ENCODE measurements at places on chromosomes 3 and 15.

DNA sequence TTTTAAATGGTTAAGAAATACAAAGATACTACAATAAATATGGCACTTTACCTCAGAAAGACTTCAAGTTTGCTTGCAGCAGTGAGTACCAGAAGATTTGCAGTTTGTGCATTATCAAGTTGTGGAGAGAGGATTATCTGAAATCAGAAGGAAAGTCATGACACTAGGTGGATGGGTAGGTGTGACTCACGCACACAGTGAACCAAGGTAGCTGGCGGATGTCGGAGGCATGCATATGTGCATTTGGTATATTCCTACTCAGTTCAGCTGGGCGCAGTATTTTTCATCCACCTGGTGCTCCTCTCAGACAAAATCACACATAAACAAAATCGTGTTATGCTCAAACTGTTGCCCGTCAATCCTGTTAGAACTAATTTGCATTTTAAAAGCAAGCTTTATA lies 351.0 kb downstream of the IGSF11 start:
- no peak for DNase-seq

GRCh38 chr3:77236118-77236517 lies 196.2 kb downstream of the ROBO2 start:
- DNase-seq, result no peak

GRCh38 chr3:50010959-50011358 lies 71.0 kb downstream of the RBM6 start:
- no peak for DNase-seq

GRCh38 chr3:111828530-111828929 lies 30.5 kb upstream of the PHLDB2 start:
- DNase-seq, result no peak

GRCh38 chr3:71968544-71968943 lies 183.6 kb upstream of the PROK2 start:
- DNase-seq, result no peak

- DNase-seq, result no peak
These were observed 568.9 kb downstream of the EDEM1 start for GRCh38 chr3:5756443-5756842.

Data from GM19239 (cell line).